ENCODE measurements at places on chromosomes 16 and 17.

GRCh38 chr17:28745786-28746411 lies 2.1 kb downstream of the TRAF4 start:
- DNase-seq, result peak; percentile 29

DNA sequence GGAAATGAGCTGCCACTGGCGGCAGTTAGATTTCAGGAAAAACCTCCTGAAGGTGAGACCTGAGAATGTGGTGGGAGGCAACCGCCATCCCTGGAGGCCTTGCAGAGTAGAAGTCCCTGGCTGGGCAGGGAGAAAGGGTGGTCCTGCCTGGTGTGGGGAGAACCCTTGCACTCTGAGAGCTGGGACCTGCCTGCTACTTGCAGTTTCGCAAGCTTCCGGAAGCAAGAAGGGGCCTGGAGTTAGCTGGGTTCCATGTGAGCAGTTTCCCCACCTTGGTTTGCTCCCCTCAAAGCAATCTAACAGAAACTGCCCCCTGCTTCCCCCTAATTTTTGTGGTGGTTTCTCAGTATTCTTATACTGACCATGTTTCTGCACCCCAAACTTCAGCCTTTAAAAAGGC lies 6.5 kb downstream of the ZNF629 start:
- DNase-seq, result no peak

DNA sequence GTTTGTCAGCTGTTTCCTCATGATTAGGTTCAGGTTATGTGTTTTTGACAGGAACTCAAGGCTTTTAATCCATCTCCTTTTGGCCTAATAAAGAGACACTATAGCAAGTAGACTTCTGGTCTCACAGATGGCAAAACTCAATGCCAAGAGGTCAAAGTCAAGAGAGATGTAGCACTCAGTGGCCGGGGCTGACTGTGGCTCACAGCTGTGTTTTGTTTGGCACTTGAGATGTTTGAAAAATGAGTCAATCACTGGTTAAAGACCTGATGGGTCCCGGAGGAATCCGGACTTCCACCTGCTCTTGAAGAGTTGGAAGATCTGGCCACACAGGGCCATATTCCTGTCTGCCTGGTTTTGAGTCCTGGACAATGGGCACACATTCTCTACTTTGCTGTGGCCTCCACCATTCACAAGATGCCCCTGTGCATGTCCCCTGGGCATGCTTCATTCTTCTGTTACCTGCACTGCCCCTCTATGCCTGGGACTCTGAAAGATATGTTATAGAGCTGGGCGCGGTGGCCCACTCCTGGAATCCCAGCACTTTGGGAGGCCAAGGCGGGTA lies 210.3 kb downstream of the SNX29 start:
- DNase-seq, result no peak

- no peak for DNase-seq
Measured at GRCh38 chr17:2990396-2990795, 73.0 kb downstream of the OR1D5 start.

DNA sequence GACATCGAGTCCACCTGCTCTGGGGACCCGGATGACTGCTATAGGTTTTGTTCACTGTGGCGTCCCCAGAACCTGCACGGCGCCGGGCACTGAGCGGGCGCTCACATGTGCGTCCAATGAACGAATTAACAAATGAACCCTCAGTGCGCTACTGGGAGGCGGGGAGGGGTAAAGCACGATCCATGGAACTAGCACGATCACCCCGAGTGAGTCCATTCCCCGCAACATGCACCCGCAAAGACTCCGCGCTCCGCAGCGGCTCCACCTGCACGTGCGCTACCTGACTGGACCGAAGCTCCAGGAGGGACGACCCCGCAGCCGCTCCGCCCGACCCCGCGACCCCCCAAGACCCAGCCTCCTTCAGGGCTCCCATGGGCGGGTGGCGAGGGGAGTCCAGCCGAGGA lies 491 bp downstream of the TRAP1 start:
- peak; percentile 62 for DNase-seq

DNA sequence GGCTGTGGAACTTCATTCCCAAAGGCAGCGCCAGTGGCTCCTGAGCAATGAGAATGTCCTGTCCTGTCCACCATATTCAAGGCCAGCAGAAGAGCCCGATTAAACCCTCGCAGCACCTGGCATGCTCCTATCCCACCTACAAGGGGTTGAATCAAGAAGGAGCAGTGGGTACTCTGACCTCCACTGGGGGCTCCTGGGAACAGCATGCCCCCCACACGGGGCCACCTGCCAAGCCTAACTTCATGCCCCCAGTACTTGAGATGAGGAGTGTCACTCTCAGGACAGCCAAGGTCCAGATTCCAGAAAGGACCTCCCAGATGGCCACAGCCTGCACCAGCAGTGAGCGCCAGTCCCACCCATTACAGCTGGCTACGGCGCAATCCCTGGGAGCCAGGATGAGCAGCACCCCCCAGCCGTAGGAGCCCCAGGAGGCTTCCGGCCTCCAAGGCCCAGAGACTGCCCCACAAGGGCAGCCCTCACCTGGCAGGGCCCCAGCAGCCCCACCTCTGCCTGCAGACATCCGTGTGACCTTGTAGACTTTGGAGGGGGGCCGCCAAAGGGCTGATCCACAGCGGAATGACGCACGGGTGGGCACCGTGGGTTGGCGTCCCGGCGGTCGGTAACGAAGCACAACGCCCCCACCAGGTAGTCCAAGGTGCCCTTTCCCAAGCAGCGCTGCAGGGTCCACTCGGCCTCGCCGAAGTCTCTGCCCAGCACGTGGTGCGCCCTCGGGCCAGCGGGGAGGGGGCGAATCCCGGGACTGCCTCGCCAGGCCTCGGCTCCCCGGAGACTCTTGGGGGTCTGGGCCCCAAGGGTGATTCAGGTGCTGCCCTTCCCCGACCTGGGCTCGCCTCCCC lies 1.0 kb upstream of the MPDU1 start:
- no peak for DNase-seq

- no peak for DNase-seq
Measured at GRCh38 chr16:60553090-60553757, 1483.0 kb downstream of the CDH8 start.

DNA sequence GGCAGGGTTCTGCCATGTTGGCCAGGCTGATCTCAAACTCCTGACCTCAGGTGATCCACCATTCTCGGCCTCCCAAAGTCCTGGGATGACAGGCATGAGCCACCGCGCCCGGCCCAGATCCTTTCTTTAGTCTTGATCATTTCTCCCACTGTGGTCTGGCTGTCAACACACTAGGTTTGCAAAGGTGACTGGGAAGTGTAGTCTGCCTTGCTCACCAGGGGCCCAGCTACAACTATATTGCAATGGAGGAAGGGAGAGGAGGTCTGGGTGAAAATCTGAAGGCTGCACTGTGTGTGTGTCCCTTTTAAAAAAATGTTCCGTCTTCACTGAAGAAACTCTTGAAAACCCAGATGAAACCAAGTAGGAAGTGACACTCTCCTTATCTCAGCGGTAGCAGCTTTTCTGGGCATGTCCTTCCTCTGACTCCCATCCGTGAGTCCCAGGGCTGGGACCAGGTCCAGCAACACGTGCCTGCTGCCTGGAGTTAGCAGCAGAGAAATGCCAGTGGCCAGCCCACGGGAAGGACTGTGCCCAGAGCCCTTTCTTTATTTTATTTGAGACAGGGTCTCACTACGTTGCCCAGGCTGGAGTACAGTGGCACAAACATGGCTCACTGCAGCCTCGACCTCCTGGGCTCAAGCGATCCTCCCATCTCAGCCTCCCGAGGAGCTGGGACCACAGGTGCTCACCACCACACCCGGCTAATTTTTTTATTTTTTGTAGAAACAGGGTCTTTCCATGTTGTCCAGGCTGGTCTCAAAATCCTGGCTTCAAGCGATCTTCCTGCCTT lies 17.8 kb upstream of the KIF19 start:
- no peak for DNase-seq

GRCh38 chr17:8016632-8017424 lies 14.4 kb downstream of the GUCY2D start:
- peak; percentile 81 for DNase-seq

GRCh38 chr16:29836623-29837022 lies 16.4 kb downstream of the MVP start:
- no peak for DNase-seq

GRCh38 chr17:42669977-42670788 lies 6.6 kb downstream of the PLEKHH3 start:
- DNase-seq, result no peak

- no peak for DNase-seq
Measured at GRCh38 chr16:67238806-67239470, 8.3 kb downstream of the FHOD1 start.

DNA sequence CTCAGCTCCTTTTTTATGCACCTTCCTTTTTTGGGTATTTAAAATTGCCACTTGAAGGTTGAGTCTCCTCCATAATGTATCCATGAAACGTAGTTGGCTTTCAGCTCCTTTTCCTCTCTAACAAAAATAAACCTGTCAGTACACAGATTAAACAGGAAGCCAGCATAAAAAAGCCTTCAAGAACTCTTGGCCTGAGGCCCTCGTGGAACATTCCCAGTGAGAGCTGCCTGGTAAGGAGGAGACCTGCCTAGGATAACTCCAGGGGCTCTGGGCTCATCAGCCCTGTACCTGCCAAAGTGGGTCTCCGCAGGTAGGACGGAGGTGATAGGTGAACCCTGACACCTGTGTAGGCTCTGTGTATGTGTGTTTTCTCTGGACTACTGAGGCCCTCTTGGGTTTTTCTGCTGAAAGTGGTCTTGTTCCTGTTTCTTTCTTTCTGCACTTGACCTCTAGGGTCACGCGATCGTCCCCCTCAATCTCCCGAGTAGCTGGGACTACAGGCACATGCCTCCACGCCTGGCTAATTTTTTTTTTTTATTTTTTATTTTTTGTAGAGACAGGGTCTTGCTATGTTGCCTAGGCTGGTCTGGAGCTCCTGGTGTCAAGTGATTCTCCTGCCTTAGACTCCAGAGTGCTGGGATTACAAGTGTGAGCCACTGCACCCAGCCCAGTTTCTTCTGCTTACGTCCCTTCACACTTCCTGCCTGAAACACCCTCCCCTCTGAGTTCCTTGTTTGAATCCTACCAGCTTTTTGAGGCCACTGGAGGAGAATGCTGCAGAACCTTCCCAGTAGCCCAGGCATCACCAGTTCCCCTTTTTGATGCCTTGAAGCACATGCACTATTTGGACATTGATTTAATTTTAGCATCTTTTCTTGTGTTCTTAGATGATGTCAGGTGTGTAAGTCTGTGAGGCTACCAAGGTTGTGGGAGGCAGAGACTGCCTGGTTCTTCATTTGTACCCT lies 9.8 kb downstream of the PGS1 start:
- peak; percentile 69 for DNase-seq

DNA sequence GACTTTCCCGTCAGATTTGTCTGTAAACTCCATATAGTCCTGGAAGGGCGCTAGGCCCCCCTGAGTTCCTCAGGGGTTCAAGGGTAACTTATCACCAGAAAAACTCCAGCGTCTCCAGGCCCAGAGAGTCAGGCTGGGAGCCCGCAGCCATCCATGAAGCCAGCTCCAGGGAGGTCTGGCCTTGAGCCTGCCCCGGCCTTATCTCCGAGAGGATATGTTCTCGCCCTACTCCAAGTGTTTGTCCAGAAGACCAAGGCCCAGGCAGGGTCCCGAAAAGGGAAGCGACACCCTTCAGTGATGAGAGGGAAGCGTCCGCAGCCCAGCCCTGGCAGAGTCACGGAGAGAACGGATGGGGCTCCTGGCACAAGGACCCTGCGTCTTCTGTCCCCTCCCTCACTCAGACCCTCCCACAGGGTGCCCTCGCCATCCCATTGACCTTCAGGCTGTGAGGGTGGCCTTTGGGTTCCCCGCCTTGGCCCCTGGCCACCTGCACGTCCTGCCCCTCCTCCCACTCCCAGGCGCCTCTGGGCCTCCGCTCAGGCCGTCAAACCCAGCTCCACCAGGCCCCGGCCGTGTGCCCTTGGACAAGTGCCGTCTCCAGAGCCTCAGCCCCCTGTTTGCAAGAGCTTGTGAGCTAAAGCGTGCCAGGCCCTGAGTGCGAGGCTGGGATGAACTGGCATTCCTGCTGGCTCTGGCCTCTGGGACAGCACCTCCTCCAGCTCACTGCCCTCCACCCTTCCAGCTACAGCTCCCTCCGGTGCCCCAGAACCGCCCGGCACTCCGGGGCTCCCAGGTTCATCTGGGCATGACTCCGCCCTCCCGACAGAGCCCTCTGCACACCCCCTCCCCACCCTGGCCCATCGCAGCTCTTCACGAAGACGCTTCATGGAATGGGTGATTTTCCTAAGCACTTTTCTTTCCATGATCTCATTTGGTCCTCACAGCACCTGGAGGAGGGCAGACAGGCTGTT lies 83.4 kb downstream of the ZDHHC7 start:
- DNase-seq, result no peak

GRCh38 chr16:63806794-63807506 lies 1314.9 kb downstream of the CDH11 start:
- DNase-seq, result no peak

- no peak for DNase-seq
Measured at GRCh38 chr17:72134608-72135394, 14.0 kb downstream of the SOX9 start.

GRCh38 chr17:2723997-2724783 lies 12.6 kb upstream of the CLUH start:
- no peak for DNase-seq

DNA sequence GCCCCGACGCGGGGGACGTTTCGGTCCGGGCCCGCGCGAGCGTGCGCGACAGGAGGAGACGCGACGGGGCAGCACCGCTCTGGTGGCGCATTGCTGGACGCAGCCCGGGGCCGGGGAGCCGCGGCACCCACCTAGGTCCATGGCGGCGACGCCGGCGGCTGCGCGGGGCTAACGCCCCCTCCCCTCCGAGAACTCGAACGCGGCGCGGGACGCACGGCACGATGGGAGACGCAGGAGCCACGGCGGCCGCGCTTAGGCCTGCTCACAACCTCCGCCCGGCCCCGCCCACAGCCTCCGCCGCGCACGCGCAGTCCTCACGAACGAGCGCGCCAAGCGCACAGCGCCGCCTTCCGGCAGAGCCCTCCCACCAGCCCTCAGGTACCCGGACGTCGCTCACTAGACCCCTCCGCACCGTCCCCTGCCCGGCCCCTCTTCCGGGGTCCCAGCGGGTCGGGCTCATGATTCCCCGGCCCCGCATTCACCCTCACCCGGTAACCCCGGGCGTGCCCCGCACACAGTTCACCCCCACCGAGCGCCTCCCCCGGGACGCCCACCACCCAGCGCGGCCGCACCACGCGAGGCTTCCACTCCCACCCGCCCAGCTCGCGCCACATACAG lies at the start of gene GEMIN4:
Gene GEMIN4 (minus strand): TSS at position 263 of the 618 bp plus-strand sequence. CDS start 122 bp downstream, at position 141.
- DNase-seq, result peak; percentile 96

DNA sequence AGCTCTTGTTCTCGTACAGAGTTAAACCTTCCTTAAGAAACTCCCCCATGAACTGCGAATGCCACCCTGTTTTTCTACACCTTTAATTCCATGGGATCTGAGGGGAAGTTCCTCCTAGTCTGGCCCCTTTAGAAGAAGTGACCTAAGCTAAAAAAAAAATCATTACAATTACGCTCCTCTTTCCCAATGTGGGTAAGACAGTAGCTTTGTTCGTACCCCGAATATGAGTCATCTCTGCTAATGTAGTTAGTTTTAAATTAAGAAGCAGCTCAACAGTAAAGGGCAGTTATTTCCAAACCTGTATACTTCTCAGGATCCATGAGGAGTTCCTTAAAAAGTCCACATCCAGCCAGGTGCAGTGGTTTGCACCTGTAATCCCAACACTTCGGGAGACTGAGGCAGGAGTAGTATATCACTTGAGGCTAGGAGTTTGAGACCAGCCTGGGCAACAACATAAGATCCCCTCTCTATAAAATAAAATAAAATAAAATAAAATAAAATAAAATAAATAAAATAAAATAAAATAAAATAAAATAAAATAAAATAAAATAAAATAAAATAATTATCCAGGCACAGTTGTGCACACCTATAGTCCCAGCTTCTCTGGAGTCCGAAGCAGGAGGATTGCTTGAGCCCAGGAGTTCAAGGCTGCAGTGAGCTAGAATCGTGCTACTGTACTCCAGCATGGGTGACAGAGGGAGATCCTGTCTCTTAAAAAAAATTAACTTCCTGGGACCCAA lies 26.1 kb downstream of the RCVRN start:
- no peak for DNase-seq
